ENCODE measurements at places on chromosomes 4 and X. TPM values are rescaled to one million over a fixed set of nuclear protein-coding genes. Genes with fewer than 3 reads are reported as not detected.

DNA sequence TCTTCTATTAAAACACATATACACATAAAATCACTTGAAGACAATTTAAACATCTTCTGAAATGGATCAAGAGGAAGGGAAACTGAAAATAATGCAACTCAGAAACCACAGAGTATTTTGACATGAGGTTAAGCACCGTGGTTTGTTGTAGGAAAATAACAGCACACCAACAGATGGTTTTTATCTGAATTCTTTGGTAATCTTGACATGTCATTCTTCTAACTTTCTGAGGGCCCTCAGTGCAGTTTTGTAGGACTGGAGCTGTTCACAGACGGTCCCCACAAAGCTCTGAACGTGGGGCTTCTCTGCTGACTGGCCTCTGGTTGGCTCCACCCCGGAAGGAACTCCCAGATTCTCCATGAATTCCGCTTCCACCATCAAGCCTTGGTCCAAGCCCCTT lies 16.0 kb upstream of the TLR8 start:
- DNase-seq = no peak

- no peak for DNase-seq
Measured at GRCh38 chr4:112219826-112220366, 11.7 kb upstream of the AP1AR start.

DNA sequence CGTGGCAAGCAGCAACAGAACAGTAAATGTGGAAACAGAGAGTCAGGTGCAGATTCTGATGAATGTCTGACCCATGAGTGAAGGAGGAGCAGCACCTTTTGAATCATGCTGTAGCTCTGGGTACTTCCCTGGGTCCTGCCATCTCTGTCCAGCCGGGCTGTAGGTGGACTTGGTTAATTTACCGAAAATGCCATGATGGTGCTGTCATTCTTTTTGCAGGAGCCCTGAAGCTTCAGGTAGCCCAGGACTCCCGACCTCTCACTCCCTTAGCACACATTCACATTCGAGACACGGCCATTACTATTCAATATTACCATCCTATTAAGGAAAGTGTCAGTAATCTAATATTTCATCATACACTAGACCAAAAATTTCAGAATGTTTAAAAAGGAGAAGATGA lies 320.9 kb downstream of the STK32B start:
- DNase-seq = no peak

DNA sequence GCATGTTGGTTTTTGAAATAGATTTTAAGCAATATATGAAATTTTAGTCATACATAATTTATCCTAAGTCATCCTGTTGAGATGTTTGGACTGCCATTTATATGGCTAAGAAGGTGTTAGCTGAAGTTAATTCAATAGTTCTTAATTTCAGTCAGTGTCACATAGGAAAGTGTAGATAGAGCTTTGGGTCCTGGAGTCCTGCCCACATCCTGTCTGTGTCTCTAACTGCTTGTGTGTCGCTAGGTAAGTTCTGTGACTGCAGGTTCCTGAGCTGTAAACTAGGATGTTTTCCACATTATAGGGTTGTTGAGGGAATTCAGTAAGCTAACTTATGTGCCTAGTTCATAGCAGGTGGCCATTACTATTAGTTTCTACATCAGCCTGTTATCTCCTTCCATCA lies 20.7 kb downstream of the OFD1 start:
- no peak for DNase-seq

GRCh38 chr4:169070071-169070894 lies 60.2 kb upstream of the CBR4 start:
- DNase-seq = peak; percentile 65

- DNase-seq = no peak
Measured at GRCh38 chrX:56757327-56757726, 28.3 kb downstream of the NBDY start.

DNA sequence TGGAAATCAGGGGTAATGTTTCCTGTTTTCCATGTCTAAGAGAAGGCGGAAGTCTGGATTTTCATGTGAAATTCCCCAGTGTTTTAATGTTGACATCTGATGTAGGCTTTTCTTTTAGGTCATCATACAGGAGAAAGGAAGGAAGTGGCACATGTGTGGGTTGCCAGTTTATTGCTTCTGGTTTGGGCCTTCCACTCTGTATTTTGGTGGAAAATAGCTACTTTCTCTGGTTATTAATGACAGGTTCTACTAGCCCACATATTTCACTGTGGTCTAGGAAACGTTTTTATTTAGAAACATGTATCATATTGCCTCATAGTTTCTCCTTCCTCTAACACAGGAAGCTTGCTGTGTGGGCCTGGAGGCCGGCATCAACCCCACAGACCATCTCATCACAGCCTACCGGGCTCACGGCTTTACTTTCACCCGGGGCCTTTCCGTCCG lies 7.2 kb downstream of the PDHA1 start:
- no peak for DNase-seq

STOX2 gene
- total RNA-seq = 28.9 TPM

ARL9 gene
- not detected for total RNA-seq

Measured in H7 (cell line).